Purkinje cell (primary cell): ENCODE measurements at places on chromosomes 12 and 14. TPM values are rescaled to one million over a fixed set of nuclear protein-coding genes. Genes with fewer than 3 reads are reported as not detected.

PRKD1 gene
- 8.9 and 18.8 TPM in 2 replicates for polyA plus RNA-seq

SERPINA10 gene
- 0.84 and 1.7 TPM in 2 replicates for polyA plus RNA-seq

NKX2-1 gene
- polyA plus RNA-seq = not detected in 2 replicates

PRB2 gene
- polyA plus RNA-seq = not detected in 2 replicates

SERPINA3 gene
- 1.1 TPM in 1 of 2 replicates, not detected in the other for polyA plus RNA-seq

PLXNC1 gene
- 2.1 and 3.8 TPM in 2 replicates for polyA plus RNA-seq

C12orf76 gene
- polyA plus RNA-seq = 170 and 199 TPM in 2 replicates

CLEC1A gene
- polyA plus RNA-seq = 0.24 TPM in 1 of 2 replicates, not detected in the other

FOXA1 gene
- polyA plus RNA-seq = not detected in 2 replicates

CYP27B1 gene
- not detected in 2 replicates for polyA plus RNA-seq

CLEC4A gene
- polyA plus RNA-seq = 1.2 and 3.8 TPM in 2 replicates

TEX22 gene
- not detected in 2 replicates for polyA plus RNA-seq

APOF gene
- polyA plus RNA-seq = 0.32 TPM in 1 of 2 replicates, not detected in the other

CCDC196 gene
- polyA plus RNA-seq = 0.65 TPM in 1 of 2 replicates, not detected in the other

VRTN gene
- not detected in 2 replicates for polyA plus RNA-seq

PTPRO gene
- polyA plus RNA-seq = 6.8 TPM in 1 of 2 replicates, not detected in the other

P2RX2 gene
- polyA plus RNA-seq = not detected in 2 replicates
